Activated naive CD8-positive, alpha-beta T cell treated with anti-CD3 and anti-CD28 coated beads for 36 hours (primary cell): ENCODE measurements at places on chromosomes 4 and X. TPM values are rescaled to one million over a fixed set of nuclear protein-coding genes. Genes with fewer than 3 reads are reported as not detected.

GRCh38 chrX:41971346-41971745 lies 48.0 kb upstream of the CASK start:
- DNase-seq = no peak

GRCh38 chr4:122747068-122747467 lies 14.6 kb downstream of the BBS12 start:
- no peak for DNase-seq

GRCh38 chr4:159284113-159284512 lies 181.2 kb downstream of the RAPGEF2 start:
- DNase-seq = no peak

DNA sequence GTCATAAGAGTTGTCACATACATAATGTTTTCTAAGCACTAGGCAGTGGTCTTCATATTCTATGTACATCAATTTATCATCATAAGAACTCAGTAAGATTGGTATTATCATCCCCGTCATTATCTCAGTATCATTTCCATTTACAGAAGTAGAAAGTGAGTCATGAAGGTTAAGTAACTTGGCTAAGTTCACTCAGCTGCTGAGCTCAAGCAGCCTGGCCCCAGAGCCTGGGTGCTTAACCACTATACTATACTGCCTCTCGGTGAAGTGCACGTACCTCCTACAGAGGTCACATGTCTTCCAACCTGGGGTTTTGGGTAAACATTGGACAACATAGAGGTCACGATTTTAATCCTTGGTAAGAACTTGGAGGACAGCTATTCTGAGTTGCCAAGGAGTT lies 161.5 kb upstream of the GATB start:
- no peak for DNase-seq

GRCh38 chrX:10484683-10485247 lies 135.6 kb downstream of the MID1 start:
- no peak for DNase-seq

DNA sequence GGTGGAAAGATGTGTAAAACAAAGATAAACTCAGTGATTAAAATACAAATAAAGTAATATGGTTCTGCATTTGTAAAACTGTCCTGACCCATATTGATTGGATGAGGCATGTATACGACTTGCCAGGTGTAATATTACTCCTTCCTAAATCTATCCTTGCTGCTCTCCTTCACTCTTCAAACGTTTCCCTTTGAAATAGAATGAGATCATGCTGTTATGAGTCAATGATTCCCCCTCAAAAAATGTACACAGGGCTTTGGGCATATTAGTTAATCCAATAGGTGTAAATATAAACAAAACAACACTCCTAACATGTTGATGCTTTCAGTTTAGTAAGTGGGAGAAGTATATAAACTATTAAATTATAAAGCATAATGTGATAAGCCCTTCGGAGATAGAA lies 117.4 kb upstream of the GPM6A start:
- DNase-seq = no peak

- DNase-seq = peak; percentile 55
Observed at GRCh38 chrX:84501798-84502628, at the start of gene HDX. TSS of gene HDX (minus strand) at chrX:84502453. CDS start at chrX:84475397, 27,056 bp downstream.

GRCh38 chr4:3676907-3677747 lies 89.1 kb upstream of the ADRA2C start:
- no peak for DNase-seq

DNA sequence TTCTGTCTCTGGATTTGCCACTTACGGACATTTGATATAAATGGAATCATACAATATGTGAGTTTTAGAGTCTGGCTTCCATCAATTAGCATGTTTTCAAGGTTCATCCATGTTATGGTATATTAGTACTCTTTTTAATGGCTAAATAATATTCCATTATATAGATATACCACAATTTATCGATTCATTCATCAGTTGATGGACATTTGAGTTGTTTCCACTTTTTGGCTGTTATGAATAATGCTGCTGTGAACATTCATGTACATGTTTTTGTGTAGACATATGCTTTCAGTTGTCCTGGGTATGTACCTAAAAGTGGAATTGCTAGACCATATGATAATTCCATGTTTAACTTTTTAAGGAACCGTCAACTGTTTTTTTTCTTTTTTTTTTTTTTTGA lies 61.2 kb upstream of the MND1 start:
- DNase-seq = no peak

- DNase-seq = no peak
Observed at GRCh38 chr4:55727746-55728145, 91.6 kb upstream of the NMU start.

GRCh38 chr4:118843237-118843636 lies 7.3 kb upstream of the SEC24D start:
- DNase-seq = no peak

DNA sequence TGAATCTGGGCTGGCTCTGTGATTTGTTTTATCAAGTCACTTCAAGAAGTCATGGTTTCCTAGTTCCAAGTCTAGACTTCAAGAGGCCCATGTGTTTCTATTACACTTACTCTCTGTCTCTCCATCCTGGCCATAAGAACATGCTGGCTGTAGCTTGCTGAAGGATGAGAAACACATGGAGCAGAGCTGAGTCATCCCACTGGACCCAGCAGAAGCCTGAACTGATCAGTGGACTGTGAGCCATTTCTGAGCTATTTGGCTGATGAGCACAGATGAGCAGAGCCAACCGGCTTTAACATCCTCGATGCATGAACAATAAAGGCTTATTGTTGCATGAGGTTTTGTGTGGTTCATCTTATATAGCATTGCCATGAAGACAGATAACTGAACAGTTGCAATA lies 290.6 kb upstream of the BOD1L1 start:
- no peak for DNase-seq

Gene EFHC2
- total RNA-seq = 0.25 TPM

Gene CCDC149
- total RNA-seq = not detected

Gene NSG1
- total RNA-seq = 3.8 TPM
